ENCODE measurements at places on chromosomes 2 and 18. TPM values are rescaled to one million over a fixed set of nuclear protein-coding genes. Genes with fewer than 3 reads are reported as not detected.

GRCh38 chr2:228352048-228352447 is 170.6 kb upstream of the SPHKAP start:
- DNase-seq: no peak

DNA sequence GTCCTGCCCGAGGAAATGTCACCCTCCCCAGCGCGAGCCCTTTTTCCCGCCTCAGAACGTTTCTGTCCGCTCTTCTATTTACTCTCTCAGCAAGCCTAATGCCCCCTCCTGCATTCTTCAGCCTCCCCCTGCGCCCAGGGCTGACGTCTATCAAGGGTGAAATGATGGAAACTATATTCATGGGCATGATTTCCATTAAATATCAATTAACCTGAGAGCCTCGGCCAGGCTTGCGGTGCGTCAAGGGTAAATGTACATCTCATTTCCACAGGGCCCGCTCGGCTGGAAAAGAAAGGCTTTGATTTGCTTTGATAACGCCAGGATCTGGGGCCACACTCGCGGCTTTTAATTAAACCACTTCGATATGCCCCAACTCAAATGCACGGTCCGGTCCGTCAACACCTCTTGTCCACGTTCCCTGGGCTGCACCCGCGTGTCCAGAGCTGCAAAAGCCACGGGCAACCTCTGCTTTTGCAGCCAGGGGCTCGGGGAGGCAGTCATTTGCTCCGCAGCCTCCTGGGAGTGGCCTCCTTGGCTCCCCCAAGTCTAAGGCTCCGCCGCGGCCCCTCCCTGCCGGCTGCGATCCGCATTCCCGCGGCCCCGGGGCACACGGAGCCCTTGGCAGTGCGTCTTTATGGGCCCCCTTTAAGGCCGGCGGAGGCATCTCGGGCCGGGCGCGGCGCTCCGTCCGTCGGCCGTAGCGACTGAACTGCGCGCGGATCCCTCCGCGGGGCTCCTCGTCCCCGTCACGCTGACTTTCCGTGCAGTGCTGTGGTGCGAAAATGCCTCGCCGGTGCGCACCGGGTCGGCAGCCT is at the start of gene HOXD8:
Gene HOXD8, plus strand, starts transcription at position 724 of the 815 bp plus-strand sequence. CDS start 662 bp downstream, outside the sequence.
- DNase-seq: no peak

DNA sequence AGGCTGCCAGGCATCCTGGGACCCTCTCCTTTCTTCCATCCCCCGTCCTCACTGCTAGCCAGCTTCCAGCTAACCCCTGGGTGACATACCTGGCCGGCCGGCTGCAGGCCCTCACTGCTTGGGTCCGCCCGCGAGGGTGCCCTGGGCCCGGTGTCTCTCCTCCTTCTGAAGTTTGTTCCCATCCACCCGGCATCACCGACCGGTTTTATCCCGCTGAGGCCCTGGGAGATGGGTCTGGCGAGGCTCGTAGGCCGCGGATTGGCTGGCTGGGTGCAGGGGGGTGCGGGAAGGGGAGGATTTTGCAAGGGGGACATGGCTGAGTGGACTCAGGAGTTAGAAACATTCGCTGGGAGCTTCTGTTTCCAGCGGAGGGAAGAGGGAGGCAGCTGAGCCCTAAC is at the start of gene PAX8:
Gene PAX8, minus strand, starts transcription at position 180 of the 398 bp plus-strand sequence. CDS start 527 bp downstream, outside the sequence.
- DNase-seq: peak; percentile 82

GRCh38 chr18:12574494-12575185 is 83.3 kb downstream of the SPIRE1 start:
- no peak for DNase-seq

- no peak for DNase-seq
These were observed 85.5 kb downstream of the EPC2 start for GRCh38 chr2:148730085-148730484.

- no peak for DNase-seq
These were observed 86.4 kb downstream of the ARL4C start for GRCh38 chr2:234410526-234410925.

DNA sequence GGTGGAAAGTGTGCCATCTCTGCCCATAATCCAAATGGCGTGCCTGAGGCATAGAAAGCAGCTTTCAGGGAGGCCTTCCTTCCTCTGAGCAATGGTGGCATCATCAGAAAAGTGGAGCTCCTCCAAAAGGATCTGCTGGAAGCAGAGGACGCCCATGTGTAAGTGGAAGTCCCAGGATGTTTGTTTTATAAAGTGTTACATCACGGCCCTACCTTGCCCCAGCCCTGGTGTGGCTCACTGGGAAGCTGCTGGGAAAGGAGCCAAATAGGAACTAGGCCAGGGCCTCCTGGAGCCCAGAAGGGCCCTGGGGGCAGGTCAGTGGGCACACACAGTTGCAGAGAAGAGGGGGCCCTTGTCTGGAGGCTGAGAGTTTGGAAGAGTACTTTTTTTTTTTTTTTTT is 4.2 kb upstream of the ODC1 start:
- DNase-seq: no peak

DNA sequence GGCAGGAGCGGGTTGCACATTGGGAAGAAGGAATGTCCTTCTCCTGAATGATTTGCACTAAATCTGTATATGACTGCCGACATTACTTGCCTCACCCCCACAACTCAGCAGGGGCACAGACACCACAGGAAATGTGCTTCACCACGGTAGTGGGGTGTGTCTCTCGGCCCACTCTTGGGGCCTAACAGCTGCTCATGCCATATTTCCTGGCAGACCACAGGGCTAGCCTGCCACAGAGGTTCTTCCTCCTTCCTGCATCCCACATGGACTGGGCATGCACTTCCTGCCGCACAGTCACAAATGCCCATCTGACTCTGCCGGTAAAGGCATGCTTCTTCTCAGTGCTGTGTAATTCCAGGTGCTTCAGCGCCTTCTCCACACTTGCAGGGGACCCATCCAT is 10.3 kb upstream of the PAPOLG start:
- no peak for DNase-seq

- DNase-seq: no peak
These were observed 142.7 kb downstream of the SCG2 start for GRCh38 chr2:223459328-223459939.

DNA sequence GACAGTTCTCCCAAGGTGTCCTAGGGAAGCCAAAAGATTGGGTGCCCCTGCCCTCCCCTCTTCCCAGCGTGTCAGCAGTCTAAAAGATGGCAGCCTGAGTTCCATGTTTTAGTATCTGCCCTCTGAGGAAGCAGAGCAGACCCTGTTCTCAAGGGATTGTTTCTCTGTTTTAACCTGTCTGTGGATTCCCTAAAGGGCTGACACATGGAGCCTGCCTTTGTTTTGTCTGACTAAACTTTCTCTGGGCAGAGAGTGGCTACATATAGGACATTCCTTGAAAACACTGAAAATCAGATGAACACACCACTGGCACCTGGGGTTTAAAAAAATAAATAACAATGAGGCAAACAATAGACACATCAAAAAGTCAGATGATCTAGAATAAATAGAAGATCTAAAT is 337.6 kb downstream of the KIAA1328 start:
- no peak for DNase-seq

DNA sequence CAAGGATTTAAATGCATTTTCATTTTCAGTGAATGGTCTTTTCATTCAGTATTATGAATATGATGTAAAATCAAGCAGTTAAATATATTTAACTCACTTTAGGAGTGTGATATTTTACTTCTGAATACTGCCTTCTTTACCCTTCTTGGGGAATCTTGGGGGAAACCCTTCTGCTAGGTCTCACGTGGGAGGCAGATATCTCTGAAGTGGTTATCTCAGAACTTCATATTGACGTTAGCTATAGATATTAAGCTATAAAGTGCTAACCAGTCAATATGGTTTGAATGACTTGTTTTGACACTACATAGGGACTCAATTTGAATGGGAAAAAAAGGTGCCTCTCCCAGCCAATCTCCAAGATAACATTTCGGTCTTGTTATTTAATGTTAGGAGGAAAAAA is 9.8 kb downstream of the REL start:
- DNase-seq: no peak

- DNase-seq: no peak
These were observed 102.7 kb upstream of the SMAD2 start for GRCh38 chr18:48032876-48033789.

GRCh38 chr2:184936761-184937160 is 338.4 kb downstream of the ZNF804A start:
- DNase-seq: no peak

DNA sequence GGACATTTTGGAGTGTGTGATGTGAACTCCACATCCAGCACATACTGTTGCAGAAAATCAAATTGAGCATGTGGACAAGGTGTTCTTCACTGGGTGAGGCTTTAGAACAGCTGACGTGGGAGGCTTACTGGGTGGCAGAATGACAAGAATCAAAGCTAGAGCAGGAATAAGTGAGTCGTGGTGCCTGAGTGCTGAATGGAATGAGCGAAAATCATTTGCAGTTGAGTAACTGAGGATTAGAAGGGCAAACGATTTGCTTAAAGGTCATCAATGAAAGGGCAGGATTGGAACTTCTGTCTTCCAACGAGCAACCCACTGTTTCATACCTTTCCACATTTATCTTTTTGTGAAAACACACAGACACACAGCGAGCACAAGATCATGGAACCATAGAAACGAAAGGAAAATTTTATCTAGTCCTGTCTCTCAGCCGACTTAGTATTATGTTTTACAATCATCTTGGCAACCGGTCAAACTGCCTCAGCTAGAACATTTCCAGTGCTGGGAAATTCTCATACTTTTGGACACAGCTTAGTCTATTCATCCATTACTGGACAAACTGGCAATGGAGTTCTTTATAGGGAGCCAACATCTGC is 7.2 kb upstream of the DAW1 start:
- no peak for DNase-seq

DNA sequence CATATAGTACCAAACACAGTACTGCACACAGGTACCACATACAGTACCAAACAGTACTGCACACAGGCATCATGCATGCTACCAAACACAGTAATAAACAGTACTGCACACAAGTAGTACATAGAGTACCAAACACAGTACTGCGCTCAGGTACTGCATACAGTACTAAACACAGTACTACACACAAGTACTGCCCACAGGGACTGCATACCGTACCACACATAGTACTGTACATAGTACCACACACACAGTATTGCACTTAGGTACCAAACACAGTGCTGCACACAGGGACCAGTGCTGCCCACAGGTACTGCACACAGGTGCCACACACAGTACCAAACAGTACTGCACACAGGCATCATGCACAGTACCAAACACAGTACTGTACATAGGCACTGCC is 74.9 kb downstream of the ZNF236 start:
- no peak for DNase-seq

DNA sequence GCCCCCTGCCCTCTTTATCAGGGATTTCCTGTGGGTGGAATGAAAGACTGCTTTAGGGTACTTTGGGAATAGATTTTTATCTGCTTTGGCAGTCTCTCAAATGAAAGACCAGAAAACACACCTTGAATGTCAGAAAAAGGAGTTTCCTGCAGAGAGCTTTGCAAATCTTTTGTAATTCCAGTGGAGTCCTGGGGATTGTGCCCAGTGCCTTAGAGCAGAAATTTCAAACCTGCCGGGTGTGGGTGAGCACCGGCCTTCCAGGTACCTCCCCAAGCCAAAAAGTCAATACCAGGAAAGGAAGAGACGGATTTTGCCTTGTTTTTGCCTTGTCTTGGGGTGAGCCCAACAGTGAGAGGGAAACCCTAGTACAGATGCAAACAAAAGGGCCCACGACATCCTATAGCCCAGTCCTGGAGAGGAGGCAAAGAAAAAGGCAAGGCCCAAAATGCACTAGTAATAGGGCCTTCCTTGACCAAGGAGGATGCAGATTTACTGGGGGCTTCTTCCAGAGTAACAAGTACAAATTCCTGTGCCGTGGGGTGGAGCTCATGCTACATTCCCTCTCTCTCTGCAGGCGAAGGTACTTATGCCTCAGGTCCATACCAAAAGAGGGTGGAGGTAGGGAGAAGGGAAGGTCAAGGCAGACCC is 36.4 kb downstream of the FOXI3 start:
- DNase-seq: no peak

- no peak for DNase-seq
These were observed 12.5 kb upstream of the ATIC start for GRCh38 chr2:215299337-215299859.

DNA sequence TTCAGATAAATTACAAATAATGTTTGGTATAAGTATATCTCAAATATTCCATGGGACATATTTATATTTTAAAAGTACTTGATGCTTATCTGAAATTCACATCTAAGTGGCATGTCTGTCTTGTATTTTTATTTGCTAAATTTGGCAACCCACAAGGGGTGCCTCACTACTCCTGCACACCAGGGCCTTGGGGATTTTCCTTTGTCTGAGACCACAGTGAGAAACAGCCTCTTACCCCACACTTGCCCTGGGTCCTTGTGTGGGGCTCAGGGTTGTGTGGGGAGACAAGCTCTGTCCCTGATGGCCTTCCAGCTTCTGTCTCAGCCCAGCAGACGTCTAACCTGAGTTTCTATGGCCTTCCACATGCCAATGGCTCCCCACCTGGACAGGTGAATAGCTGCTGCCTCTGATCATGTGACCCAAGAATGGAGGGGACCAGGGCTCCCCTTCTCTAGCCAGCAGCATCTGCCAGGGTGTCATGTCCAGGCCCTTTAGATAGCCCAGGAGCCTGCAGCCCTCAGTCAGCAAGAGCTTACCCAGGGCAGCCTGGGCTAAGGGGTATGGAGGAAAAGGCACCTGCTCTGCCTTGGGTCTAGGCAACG is 49.5 kb upstream of the MRPL33 start:
- DNase-seq: no peak

DNA sequence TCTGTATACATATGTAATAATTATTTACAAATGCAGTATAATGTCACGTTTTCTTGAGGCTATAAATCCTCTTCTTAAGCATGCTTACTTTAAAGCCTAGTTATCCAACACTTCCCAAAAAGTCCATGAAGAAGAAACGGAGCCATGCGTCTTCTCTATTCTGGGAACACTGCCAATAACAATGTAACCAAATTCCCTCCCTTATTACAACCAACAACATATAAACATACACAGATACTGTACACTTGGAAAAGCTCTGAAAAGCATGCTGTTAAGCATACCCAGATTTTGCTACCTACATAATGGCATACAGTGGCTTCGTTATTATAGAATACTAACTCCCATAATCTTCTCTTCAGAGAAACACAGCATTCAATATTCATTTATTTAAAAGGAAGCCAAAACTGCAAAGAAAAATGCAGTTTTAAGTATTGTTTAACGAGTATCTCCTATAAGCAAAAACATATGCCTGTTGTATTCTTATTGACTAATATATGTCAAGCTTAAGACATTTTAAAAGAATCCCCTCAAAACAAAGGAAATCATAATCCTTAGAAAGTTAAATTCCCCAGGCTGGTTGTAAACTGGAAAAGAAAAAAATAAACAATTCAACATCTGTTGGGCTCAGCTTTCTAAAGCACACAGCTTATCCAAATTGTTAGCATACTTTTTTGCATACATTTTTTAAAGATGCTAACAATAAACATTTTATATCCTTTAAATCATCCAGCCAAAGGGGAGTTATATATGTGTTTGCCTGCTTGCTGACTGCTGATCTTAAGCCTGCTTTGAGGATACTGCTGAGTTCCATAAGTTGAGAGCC is 83.4 kb downstream of the SLC25A12 start:
- no peak for DNase-seq

The CHRND gene
- total RNA-seq: not detected

The TCF7L1 gene
- total RNA-seq: 1.1 TPM

The POU3F3 gene
- 34.0 TPM for total RNA-seq

The TNS1 gene
- 4.3 TPM for total RNA-seq

The PSMA8 gene
- not detected for total RNA-seq

The HMSD gene
- 0.29 TPM for total RNA-seq

The GCG gene
- total RNA-seq: not detected
